Stimulated activated CD4-positive, alpha-beta T cell treated with anti-CD3 and anti-CD28 coated beads, Interleukin-4, amount 100 ng/mL, for 48 hours (primary cell): ENCODE measurements at places on chromosomes 13 and 19.
A peak's percentile ranks its signal among the peaks of the same experiment; 100 is the strongest.

DNA sequence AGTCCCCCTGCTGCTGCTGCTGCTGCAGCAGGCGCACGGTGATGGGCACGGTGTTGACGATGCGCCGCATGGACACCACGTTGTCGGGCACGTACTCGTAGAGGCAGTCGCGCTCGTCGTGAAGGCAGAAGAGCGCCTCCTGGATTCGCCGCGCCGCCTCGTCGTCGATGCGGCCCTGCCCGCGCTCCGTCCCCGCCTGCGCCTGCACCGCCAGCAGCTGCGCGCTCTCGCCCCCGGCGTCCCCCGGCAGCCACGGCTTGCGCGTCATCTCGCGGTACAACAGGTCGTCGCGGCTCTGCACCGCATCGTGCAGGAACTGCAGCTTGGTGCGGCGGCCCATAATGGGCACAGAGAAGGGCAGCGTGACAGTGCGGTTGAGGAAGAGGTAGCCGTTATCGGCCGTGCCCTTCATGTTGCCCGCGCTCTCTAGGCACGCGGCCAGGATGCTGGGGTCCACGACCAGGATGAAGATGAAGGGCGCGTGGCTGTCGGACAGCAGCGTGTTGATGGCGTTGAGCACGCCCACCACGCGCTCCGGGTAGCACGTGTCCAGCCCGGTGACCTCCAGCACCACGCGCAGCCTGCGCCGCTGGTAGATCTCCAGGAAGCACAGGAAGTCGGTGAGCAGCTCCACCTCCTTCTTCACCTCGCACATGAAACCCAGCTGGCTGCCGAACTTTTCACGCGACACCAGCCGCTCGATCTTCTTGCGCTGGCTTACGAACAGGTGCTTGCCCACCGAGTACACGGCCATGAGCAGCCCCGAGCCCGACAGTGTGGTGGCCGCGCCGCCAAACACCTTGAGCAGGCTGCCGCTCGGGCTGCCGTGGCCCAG, 8.1 kb downstream of the NKPD1 start:
- peak; percentile 33 for DNase-seq

DNA sequence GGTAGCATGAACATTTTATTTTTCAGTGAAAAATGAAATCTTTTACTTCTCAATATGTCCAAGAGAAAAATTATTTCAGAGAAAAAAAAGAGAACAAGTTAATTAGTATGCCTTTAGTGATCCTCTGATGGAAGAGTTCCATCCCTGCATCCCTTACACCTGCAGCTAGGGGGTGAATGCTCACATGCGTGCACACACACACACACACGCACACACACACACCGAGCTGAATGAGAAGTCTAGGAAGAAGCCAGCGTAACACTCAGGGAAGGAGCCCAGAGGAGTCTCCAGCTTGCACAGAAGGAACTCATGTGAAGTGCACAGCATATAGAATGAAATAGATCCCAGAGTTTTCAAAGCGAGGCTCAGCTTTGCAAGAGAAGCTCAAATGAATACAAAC, 510.5 kb downstream of the IRS2 start:
- DNase-seq, result no peak

- no peak for DNase-seq
These were observed 374.0 kb downstream of the IRS2 start for GRCh38 chr13:109412283-109412901.

GRCh38 chr13:76029088-76029487, 393.0 kb downstream of the LMO7 start:
- DNase-seq, result no peak

- no peak for DNase-seq
These were observed 89.0 kb upstream of the SPATA13 start for GRCh38 chr13:24071423-24072075.

- DNase-seq, result no peak
These were observed 2.9 kb upstream of the IRS2 start for GRCh38 chr13:109789262-109789661.

DNA sequence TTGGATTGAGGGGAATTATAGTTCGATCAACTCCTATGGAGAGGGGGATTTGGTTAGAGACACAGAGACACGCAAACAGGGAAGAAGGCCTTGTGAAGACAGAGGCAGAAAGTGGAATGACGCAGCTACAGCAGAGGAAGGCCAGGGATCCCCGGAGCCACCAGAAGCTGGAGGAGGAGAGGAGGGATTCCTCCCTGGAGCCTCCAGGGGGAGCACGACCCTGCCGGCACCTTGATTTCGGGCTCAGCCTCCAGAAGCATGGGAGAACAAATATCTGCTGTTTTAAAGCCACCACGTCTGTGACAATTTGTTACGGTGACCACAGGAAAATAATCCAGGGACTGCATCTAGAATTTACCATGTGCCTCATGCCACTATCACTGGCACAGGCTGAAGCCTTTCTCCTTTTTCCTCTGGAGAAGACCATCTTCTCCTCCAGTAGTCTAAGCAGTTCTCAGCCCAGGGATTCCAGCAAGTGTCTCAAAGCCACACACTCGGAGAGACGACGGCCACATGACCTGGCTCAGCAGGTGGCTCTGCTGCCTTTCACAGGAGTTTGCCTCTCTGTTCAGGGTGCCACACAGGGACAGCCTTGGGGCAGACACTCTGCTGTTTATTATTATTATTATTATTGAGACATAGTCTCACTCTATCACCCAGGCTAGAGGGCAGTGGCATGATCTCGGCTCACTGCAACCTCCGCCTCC, 39.9 kb upstream of the CCNE1 start:
- peak; percentile 15 for DNase-seq

GRCh38 chr19:40261631-40262030, 23.5 kb downstream of the AKT2 start:
- DNase-seq, result no peak

DNA sequence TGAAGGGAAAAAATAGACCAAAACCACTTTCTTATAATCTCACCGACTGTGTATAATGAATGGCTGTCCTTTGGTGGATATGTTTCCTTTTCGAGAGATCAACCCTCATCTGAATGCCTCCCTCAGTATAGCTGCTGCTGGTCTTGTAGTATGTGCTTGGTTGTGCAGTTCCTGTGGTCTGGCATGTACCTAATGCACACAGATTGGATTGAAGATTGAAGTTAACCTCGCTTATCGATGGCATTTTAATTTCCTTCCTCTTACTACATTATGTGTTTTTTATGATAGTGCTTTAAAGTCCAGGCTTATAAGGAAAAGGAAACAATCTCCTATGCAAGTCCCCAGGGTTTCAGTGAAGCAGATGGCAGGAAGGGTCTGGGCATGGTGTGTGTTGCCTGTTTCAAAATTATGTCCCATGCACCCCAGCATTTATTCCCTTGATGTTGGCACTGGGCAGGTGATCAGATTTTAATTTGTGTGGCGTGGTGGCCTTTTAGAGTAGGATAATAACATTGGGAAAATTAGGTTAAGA, 334.1 kb downstream of the SHISA2 start:
- no peak for DNase-seq

GRCh38 chr19:7400815-7401214, 52.1 kb downstream of the ARHGEF18 start:
- DNase-seq, result no peak

GRCh38 chr19:10730932-10731331, 13.1 kb downstream of the DNM2 start:
- DNase-seq, result no peak

GRCh38 chr13:54029226-54029625, 1000.6 kb downstream of the OLFM4 start:
- no peak for DNase-seq

GRCh38 chr13:48493851-48494250, 39.0 kb downstream of the RCBTB2 start:
- DNase-seq, result no peak

DNA sequence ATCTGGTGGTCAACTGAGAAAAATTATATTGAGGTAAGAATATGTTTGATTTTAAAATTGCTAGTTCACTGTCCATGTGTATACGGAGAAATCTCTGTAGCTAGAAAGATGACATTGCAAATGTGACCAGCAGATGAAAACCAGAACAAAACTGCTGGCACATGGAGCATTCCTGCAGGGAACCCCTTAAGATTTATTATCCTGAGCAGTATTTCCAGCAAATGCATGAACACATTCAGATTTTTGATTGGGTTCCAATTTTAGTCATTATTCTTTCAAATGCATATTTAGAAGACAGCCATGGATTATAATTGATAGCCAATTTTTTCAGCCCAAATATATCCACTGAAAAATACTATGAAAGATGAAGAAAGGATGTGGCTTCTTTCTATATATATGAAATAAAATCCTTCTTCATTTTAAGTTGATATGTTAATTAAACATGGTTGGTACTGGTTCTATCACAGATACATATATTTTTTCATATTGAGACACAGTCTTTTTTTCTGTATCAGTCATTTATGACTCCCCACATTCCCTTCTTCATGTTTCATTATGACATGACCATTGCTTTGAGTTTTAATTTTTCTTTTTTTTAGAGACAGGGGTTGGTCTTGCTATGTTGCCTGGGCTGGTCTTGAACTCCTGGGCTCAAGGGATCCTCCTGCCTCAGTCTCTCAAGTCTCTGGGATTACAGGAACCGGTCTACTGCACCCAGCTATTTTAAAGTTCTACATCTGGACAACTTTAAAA, 376.5 kb downstream of the KLF12 start:
- no peak for DNase-seq

- DNase-seq, result no peak
These were observed 85.5 kb upstream of the TDRD3 start for GRCh38 chr13:60311527-60311926.

DNA sequence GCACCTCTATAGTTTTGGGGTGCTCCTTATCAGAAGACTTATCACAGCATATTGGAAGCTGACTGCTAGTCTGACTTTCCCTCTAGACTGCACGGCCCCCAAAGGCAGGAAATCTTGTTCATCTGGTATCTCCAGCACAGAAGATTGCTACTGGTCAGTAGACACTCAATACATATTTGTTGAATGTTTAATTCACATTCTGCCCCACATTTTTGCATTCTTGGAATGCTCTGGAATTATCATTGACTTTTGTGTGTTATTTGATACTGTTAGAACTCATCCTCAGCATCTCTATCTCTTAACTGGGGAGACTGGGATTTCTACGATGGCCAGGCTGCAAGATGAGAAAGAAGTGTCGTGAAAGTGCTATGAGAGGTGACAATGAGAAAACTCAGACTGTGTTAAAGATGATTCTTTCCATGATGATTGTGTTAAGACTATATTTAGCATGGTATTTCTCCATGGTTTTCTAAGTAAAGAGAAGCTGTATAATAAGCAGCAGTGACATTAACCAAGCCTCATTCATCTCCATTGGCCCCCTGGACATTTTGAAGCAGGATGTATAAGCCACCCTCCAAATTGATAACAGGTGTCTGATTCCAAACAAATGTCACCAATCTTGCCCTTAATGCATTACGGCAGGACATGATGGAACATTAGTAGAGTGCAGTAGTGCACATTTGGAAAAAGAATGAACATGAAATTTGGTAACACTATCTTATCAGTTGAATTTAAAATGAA, 440.9 kb downstream of the RFC3 start:
- DNase-seq, result no peak

- DNase-seq, result no peak
These were observed 440.0 kb downstream of the KCTD12 start for GRCh38 chr13:76446191-76446590.
